ENCODE measurements at places on chromosomes 3 and 15.

- DNase-seq: no peak
Measured at GRCh38 chr3:69142797-69143454, 20.5 kb upstream of the LMOD3 start.

DNA sequence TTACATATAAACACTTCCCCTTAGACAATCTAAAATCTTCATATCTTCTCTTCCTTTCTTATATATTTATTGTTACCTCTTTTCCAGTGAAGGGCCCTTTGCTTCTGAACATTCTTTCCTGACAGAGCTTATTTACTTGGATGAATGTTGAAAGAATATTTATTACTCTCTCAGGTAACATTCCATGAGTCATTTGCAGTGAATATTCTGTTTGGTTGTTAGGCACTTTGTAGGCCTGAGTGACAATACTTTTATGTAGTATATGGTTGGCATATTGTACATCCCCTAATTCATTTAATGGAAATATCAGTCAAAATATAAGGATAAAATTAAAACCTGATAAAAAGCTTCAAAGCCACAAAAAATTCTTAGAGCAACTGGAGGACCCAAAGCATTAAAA lies 260.9 kb upstream of the KCNMB2 start:
- DNase-seq: no peak

GRCh38 chr3:69763458-69763857 lies 24.2 kb downstream of the MITF start:
- no peak for DNase-seq

GRCh38 chr15:84731774-84732173 lies 15.8 kb upstream of the SEC11A start:
- peak; percentile 90 for DNase-seq

DNA sequence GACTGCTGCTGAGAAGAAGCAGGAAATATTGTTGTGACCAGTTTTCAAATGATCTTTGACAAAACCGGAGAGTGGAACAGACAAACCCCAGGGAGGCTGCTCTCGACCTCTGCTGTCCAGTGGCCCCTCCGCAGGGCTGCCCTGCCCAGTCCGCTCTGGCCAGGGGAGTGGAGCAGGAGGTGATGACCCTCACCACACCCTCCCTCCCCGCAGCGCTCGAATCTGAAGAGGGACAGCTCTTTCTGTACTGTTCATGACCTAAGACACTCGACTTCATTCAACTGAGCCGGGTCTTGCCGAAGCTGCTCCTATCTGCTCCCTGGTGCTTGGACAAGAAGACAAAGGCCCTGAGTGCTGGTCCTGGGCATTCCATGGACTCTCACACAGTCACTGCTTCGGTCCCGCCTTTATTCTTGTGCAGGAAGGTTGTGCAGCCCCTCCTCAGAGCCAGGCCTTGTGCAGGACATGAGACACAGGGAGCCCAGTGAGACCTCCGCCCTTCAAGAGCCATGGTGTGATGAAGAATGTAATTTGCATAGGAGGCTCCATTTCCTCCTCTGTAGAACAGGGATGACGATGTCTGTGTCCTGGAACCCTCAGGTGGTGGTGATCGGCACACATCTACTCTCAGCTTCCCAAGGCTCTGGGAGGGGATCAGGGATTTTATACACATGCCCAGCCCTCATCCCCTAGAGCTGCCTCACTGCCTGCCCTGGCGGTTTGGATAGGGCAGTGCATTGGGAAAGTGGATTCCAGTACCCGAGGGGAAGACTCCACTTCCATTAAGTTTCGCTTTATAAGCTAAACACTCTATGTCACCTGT lies 97.1 kb upstream of the PRR20G start:
- no peak for DNase-seq

Measured in astrocyte of the spinal cord (primary cell).